ENCODE measurements at places on chromosomes 5 and 9.

DNA sequence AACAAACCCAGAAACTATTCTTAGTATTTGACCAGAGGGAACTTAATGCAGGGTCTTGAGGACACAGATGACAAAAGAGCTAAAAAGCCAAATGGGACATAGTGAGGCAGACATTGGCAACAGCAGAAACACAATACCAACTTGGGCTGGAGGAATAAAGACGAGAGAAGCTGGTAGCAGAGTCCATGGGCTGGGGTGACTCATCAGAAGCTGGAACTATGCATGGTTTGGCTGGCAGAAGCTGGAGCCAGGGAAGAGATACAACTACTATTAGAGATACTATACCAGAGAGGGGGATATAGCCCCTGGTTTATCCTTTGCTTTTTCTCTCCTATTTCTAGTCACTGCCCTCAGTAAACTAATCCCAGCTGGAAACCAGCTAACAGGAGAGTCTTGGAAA lies 29.2 kb upstream of the DPYSL3 start:
- H3K4me1 ChIP-seq = no peaks in the 10 kb centered on the region
- H3K27me3 ChIP-seq = peaks cover 2% of the 10 kb centered on the region
- no peak for DNase-seq
- H3K4me3 ChIP-seq = no peak overlapping the region
- H3K36me3 ChIP-seq = no peaks in the 10 kb centered on the region
- no peak overlapping the region for H3K27ac ChIP-seq

- H3K27me3 ChIP-seq = no peaks in the 10 kb centered on the region
- no peaks in the 10 kb centered on the region for H3K36me3 ChIP-seq
- no peak overlapping the region for H3K27ac ChIP-seq
- H3K4me3 ChIP-seq = no peak overlapping the region
- no peaks in the 10 kb centered on the region for H3K4me1 ChIP-seq
These were observed 6.0 kb upstream of the NDUFS4 start for GRCh38 chr5:53554444-53554843.

DNA sequence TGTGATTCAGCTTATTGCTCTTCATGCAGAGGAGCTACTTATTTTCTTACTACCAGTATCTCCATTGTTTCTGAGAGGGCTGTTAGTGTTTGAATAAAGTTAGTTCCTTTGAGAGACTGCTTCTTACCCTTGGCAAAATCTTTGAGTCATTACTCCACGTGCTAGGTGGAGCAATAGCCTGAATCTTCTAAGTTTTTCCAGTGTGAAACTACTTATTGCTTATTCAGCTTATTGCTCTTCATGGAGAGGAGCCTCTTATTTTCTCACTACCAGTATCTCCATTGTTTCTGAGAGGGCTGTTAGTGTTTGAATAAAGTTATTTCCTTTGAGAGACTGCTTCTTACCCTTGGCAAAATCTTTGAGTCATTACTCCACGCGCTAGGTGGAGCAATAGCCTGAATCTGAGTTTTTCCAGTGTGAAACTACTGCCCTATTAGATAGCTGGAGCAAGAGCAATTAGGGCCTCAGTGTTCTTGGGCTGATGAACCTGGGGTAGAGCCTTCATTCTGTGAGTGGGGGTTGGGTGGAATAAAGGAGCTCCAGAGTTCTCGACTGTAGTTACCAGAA lies 41.9 kb downstream of the GPBP1 start:
- H3K36me3 ChIP-seq = peaks cover 69% of the 10 kb centered on the region
- no peak for DNase-seq
- no peaks in the 10 kb centered on the region for H3K4me1 ChIP-seq
- H3K27ac ChIP-seq = no peak overlapping the region

GRCh38 chr9:130997925-130998596 lies 10.9 kb upstream of the LAMC3 start:
- no peak overlapping the region for H3K27ac ChIP-seq
- peaks cover 12% of the 10 kb centered on the region for H3K4me1 ChIP-seq
- H3K27me3 ChIP-seq = no peaks in the 10 kb centered on the region
- H3K4me3 ChIP-seq = no peak overlapping the region
- no peaks in the 10 kb centered on the region for H3K36me3 ChIP-seq

DNA sequence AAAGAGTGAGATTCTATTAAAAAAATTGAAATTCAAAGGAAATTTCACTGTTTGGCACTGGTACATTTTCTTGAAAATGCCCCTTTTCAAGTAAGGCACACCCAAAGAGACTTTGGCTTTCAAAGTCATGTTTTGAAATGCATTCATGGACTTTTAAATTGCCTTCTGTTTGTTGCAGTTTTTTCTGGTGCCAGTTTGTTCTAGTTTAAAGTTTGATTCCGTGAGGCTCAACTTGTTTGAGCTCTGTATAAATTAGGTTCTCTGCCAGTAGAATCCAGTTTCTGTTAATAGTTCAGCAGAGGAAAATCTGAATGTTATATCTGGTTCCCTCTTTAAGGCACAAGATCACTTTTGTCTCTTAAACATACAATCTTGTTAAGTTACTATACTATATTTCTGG lies 16.4 kb downstream of the ATP6V0E1 start:
- DNase-seq = no peak
- no peak overlapping the region for H3K27ac ChIP-seq
- no peaks in the 10 kb centered on the region for H3K27me3 ChIP-seq
- H3K36me3 ChIP-seq = peaks cover 40% of the 10 kb centered on the region

DNA sequence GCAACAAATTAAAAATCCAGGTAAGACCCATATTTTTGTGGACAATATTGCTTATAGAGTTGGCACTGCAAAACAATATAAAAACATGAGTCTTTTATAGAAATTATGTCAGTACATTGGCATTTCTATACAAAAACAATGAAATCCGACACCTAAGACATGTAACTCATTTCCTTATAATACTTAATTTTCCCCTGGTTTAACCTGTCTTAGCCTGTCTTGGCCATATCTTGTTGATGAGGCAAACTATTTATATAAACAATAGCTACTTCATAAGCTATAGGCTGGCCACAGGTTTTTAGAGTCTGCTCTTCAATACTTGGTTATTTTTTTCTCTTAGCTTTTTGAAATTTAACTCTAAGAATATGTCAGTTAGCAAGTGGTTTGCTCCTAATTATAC lies 44.7 kb upstream of the IZUMO3 start:
- H3K4me3 ChIP-seq = no peak overlapping the region
- H3K4me1 ChIP-seq = no peaks in the 10 kb centered on the region
- no peak overlapping the region for H3K27ac ChIP-seq
- no peaks in the 10 kb centered on the region for H3K36me3 ChIP-seq

GRCh38 chr9:95067897-95068296 lies 249.6 kb downstream of the FANCC start:
- H3K4me1 ChIP-seq = no peaks in the 10 kb centered on the region
- H3K27me3 ChIP-seq = no peaks in the 10 kb centered on the region
- no peak overlapping the region for H3K27ac ChIP-seq
- DNase-seq = no peak
- peaks cover 65% of the 10 kb centered on the region for H3K36me3 ChIP-seq

DNA sequence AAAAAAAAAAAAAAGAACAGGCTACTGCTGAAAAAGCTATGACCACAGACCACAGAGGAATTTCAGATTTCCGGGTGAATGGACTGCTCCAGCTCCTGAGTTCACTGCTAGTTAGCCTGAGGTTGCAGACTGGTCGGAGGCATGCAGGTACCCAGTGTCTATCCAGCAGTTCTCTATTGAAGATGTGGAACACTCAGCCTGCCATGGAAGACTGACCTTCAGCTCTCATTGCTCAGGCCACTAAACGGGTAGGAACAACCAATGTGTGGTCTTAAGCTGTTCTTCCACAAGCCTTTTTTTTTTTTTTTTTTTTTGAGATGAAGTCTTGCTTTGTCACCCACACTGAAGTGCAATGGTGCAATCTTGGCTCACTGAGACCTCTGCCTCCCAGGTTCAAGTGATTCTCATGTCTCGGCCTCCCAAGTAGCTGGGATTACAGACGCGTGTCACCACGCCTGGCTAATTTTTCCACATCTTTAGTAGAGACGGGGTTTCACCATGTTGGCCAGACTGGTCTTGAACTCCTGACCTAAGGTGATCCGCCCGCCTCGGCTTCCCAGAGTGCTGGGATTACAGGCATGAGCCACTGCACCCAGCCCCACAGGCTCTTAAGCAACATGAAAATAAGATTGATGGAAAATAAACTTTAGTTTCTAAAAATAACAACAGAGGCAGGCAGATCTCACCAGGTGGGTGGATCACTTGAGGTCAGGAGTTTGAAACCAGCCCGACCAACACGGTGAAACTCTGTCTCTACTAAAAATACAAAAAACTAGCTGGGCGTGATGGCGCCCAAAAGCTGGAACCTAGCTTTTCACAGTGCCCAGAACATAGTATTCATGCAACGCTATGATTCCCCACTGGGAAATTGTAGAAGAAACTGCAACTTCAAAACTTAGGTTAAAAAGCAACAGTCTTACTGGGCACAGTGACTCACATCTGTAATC lies 20.0 kb upstream of the NPM1 start:
- no peak overlapping the region for H3K4me3 ChIP-seq
- no peaks in the 10 kb centered on the region for H3K27me3 ChIP-seq
- H3K4me1 ChIP-seq = no peaks in the 10 kb centered on the region
- H3K27ac ChIP-seq = no peak overlapping the region
- no peaks in the 10 kb centered on the region for H3K36me3 ChIP-seq

DNA sequence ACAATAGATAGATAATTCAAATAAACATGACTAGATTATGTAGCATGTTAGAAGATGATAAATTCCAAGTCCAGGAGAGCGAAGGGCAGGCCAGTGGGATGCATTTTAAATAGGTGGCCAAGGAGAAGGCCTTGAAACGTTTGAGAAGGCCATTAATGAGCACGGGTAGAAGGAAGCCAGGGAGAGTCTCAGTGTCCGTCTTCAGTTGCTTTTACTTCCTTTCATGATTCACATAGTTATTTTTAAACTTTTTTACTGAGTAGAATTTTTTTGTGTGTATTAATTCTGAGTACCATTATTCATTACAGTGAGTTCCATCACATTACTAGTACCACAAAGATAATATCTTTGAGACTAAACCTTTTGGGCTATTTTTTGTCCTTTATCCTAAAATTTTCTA lies 259.2 kb downstream of the ARRDC3 start:
- no peaks in the 10 kb centered on the region for H3K36me3 ChIP-seq
- H3K4me1 ChIP-seq = no peaks in the 10 kb centered on the region
- DNase-seq = no peak
- H3K4me3 ChIP-seq = no peak overlapping the region
- no peak overlapping the region for H3K27ac ChIP-seq

DNA sequence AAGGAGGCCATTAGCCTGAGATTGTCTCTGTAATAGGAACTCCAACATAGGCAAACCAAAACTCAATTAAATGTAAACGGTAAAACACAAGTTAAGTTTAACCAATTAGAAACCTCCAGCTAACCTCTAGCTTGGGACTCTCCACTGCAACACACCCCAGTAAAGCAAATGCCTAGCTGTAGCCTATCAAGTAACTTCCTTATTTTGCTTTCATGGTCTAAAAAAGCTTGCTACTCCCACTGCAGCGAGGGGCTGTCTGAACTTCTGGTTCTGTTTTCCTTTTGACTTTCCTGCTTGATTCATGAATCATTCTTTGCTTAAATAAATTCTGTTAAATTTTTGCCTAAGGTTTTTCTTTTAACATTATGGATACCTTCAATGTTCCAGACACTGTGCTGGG lies 24.4 kb upstream of the C5orf46 start:
- H3K4me3 ChIP-seq = no peak overlapping the region
- no peak overlapping the region for H3K27ac ChIP-seq
- DNase-seq = no peak
- H3K4me1 ChIP-seq = no peaks in the 10 kb centered on the region
- no peaks in the 10 kb centered on the region for H3K36me3 ChIP-seq

DNA sequence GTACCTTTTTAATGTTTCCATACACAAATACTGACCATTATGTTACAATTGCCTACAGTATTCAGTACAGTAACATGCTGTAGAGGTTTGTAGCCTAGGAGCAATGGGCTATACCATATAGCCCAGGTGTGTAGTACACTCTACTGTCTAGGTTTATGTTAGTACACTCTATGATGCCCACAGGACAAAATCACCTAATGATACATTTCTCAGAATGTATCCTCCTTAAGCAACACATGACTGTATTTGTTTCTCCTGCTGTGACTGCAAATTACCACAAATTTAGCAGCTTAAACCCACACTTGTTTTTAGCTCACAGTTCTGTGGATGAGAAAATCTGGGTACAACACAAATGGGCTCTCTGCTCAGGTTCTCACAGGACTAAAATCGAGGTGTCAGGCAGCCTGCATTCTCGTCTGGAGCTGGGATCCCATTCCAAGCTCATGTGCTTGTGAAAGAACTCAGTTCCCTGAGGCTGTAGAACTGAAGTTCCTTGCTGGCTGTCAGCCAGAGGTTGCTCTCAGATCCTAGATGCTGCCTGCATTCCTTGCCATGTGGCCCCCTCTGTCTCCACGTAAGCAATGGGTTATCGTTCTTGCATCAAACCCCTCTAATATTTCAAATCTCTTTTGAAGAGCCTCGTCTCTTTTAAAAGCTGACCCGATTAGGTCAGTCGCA lies 38.6 kb upstream of the PIK3R1 start:
- no peak overlapping the region for H3K4me3 ChIP-seq
- peaks cover 4% of the 10 kb centered on the region for H3K4me1 ChIP-seq
- H3K36me3 ChIP-seq = no peaks in the 10 kb centered on the region
- DNase-seq = no peak
- no peaks in the 10 kb centered on the region for H3K27me3 ChIP-seq

GRCh38 chr9:133421615-133422542 lies at the start of gene ADAMTS13:
ADAMTS13 (plus strand) TSS chr9:133422367; CDS start chr9:133422444, 77 bp downstream.
- no peaks in the 10 kb centered on the region for H3K27me3 ChIP-seq
- no peak for DNase-seq
- H3K36me3 ChIP-seq = no peaks in the 10 kb centered on the region
- peaks cover 4% of the 10 kb centered on the region for H3K4me1 ChIP-seq

DNA sequence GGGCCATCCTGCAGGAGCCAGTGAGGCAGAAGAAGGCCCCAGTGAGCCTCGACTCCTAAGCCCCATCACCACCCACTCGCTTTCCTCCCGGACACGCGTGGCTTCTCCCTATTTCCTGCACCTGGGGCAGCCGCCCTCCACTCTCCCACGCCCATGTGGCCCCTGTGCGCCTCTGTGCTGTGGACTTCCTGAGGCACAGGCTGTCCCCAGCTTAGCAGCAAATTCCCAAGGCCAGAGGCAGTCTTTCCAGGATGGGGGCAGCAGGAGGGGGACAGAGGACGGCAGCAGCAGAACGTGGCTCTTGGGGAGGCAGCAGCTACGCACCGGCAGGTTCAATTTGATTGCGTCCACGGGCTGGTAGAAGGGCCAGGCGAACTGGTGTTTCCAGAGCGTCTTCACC lies 14.9 kb downstream of the BRD3 start:
- no peak overlapping the region for H3K27ac ChIP-seq
- no peak overlapping the region for H3K4me3 ChIP-seq
- H3K36me3 ChIP-seq = peaks cover 72% of the 10 kb centered on the region
- peaks cover 14% of the 10 kb centered on the region for H3K4me1 ChIP-seq
- DNase-seq = no peak

DNA sequence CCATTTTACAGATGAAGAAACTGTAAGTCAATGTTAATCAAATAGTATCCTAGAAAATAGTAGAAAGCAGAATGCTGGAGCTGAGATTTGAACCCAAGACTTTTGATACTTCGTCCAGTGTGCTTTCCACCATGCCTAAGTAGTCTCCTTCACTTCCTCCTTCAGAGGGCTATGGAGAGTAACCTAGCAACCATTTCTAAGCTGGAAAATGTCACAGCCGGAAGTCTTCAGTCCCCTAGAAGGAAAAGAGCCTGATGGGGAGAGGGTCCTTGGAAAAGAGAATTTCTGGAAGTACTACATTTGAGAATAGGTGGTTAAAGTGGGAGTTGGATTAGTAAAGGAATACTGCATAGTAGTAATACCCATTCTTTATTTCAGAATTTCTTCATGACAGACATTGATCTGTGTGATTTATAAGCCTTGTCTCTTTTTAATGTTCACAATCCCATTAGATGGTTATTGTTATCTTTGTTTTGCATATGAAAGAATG lies 32.7 kb downstream of the PCDHAC2 start:
- no peak for DNase-seq
- no peak overlapping the region for H3K4me3 ChIP-seq
- H3K27ac ChIP-seq = no peak overlapping the region
- H3K36me3 ChIP-seq = no peaks in the 10 kb centered on the region
- H3K4me1 ChIP-seq = peaks cover 16% of the 10 kb centered on the region

Measured in neuronal stem cell (in vitro differentiated cells).